T-helper 9 cell (primary cell): ENCODE measurements at places on chromosomes 1 and 21.
A peak's percentile ranks its signal among the peaks of the same experiment; 100 is the strongest.

DNA sequence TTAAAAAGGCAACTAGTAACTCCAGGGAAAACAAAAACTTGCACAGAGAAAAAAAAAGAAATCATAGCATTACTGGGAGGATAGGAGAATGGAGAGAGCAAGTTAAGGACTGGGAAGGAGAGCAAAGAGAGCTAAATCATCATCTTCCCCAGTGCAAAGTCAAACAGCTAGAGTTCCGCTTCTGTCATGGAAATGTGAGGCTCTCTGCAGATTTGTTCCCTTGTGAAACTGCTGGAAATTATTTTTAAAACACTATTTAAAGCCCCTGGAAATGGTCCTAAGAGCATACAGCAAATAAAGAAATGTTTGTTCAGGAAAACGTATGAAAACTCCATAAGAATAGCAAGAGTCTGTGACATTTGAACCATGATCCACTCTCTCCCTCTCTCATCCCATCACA is 64.6 kb downstream of the CAMK2N1 start:
- DNase-seq: no peak

DNA sequence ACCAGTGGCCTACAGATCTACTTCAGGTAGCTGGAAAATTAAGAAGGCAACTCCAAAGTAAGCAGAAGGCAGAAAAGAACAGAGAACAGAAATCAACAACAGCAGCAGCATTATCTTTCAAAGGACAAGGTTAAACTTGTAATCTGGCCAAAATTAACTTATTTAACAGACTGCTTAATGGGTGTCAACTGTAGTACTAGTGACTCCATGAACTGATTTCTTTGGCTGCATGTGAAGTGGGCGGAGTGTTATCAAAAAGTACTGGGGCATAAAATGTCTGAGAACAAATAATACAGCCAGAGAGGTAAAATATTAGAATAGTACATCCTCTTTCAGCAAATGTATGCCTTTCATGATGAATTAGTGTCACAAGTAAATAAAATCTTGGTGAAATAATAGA is 24.6 kb upstream of the NADK start:
- DNase-seq: no peak

DNA sequence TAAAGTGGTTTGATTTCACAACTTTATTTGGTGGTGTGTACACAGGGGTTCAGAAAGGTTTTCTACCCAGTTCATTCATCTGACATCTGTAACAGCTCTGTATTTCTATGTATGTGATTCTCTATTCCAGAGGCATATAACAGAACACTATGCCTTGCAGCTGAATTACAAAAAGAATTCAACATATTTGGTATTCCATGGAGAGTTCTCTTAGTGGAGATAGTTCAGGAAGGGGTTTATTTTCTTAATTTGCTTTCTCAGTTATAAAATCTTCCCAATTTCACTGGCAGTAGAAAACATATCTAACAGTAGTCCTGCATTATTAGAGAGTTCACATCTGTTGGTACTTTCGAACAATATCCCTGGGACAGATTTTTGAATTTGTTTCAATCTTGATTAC is 207.9 kb upstream of the LYPLAL1 start:
- DNase-seq: no peak

- no peak for DNase-seq
Measured at GRCh38 chr1:80882553-80882952, 918.2 kb upstream of the ADGRL2 start.

DNA sequence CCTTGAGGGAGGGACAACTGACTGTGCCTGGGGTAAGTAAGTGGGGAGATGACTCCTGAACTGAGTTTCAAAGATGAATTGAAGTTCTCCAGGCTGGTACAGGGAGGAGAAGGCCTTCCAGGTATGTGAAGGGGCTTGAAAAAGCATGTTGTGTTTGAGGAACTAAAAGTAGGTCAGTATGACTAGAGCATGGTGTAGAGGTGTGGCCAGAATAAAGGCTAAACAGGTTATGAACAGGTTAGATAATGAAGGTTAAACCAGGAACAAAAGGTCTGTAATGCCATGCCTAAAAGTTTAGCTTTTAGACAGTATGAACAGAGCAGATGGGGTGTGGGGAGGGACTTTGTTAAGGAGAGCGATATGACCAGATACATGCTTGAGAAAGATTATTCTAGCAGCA is 7.3 kb upstream of the CLSPN start:
- no peak for DNase-seq

GRCh38 chr1:30368651-30369240 is 354.6 kb downstream of the MATN1 start:
- no peak for DNase-seq

DNA sequence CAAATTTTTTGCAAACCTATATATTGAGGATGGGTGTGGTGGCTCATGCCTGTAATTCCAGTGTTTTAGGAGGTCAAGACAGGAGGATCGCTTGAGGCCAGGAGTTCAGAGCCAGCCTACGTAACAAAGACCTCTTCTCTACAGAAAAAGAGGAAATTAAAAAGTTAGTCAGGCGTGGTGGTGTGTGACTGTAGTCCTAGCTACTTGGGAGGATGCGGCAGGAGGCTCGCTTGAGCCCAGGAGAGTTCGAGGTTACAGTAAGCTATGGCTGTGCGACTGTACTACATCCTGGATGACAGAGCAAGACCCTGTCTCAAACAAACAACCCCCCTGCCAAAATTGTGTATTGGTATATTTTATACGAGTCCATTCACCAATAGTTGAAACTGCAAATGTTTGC is 589.7 kb downstream of the DPYD start:
- no peak for DNase-seq

- no peak for DNase-seq
Measured at GRCh38 chr1:89671775-89672488, 39.0 kb downstream of the LRRC8C start.

GRCh38 chr1:222392556-222392955 is 155.3 kb downstream of the HHIPL2 start:
- DNase-seq: no peak

DNA sequence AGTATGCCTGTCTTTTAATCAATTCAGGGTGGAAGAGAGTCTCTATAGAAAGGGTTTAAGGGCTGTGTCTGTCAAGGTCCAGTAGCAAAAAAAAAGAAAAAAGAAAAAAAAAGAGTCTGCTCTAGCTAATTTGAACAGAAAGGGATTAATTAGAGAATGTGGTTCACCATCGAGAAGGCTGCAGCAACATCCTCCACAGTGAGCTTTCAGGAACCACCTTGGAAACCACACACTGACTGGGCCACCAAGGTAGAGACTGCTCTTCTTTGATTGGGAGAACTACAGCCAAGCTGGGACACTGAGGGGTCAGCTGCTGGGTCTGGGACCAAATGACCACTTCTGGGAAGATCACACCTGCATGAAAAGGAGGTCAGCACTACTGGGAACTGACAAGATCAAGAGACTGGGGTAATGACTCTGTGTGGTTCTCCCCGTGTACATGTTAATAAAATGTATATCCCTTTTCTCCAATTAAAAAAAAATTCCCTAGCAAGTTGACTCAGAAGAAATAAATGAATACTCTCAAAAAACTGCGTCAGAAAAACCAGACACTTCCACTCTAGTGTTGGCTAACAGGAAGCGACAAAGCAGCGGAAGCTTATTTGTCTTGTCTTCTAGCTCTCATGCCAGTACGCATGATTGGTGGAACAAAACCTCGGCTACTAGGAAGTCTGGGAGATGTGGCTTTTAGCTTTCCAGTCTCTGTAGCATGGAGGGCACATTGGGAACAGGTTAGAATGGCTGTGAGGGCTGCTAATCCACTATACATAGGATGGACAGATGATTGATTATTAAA is 60.0 kb upstream of the IVNS1ABP start:
- no peak for DNase-seq

GRCh38 chr1:28936094-28936493 is 21.7 kb downstream of the EPB41 start:
- DNase-seq: no peak

- no peak for DNase-seq
Measured at GRCh38 chr1:9027307-9027706, 1.1 kb upstream of the SLC2A7 start.

DNA sequence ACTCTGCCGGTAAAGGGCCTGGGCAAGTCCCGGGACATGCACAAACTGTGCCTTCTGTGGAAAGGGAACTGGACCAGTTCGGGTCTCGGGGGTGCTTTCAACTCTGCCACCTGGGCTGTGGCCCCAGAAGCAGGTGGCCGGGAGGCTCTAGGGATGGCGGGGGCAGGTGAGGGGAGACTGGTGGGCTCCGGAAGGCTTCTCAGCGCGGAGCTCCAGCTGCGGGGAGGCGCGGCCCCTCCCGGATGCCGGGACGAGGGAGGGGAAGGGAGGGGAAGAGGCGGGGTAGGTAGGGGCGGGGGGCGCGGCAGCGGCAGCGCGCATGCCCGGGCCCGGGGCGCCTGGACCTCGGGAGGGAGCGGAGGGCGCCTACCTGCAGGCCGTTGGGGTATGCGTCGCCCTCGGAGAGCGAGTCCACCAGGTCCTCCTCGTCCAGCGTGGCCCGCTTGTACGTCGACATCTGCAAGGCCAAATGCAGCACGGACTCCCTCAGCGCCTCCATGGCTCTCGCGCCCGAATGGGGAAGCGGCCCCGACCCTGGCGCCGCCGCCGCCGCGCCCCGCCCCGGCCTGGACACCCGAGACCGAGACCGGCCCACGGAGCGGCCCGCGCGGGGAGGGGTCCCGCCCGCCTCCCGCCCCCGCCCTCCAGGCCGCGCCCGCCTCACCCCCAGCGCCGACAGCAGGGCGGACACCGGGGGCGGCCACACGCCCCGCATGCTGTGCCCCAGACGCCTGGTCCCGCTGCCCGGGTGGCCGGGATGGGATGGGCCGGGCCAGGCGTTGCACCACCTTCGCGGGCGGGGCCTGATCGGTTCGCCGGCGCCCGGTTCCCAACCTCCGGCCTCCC is at the start of gene ECE1:
Gene ECE1 (minus strand): TSS at position 764 of the 846 bp plus-strand sequence. CDS start 49 bp downstream, at position 715.
- DNase-seq: peak; percentile 44

GRCh38 chr21:40200126-40200525 is 332.9 kb downstream of the PCP4 start:
- no peak for DNase-seq

DNA sequence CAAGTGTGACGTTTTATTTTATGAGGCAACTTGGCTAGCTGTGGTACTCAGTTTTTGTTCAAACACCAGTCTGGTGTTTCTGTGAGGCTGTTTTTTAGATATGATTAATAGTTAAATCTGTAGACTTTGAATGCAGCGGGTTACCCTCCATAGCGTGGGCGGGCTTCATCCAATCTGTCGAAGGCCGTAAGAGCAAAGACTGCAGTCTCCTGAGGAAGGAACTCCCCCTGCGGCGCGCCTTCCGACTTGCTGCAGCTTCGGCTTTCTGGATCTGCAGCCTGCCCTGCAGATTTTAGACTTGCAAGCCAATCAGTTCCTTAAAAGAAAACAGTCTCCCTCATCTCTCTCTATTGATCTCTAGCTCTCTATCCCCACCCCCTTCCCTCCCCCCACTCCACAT is 4.2 kb upstream of the ZNF496 start:
- no peak for DNase-seq

GRCh38 chr1:178899402-178899801 is 28.5 kb upstream of the ANGPTL1 start:
- DNase-seq: no peak

DNA sequence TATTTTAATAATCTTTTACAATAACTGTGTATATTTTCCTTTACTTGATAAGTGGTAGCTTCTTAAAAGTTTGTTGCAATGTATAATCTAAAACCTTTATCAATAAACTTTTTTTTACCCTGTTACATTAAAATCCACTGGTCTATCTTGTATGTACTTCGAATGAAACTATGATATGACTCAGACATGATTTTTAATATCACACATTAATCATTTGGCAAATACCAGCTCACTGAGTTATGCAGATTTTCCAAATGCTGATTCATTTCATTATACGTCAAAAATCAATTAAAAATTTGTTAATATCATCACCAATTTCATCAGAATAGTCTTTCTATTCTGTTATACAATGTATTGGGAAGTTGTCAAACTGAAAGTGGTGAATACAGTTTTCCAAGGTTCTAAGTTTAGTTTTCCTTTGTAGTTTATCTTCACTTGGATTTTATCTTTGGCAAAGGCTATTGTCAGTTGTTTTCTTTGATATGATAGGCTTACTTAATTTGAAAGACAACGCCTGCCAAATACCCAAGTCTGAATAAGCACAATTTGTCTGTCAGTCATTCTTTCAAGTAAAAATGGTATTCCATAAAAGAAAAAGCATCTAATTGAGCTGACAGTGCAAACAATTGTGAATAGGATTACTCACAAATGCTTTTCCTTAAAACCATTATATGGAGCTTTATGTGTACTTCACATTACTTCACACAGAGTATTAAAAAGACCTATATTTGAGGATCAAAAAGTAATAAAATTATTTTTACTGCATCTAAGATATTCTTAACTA is 127.0 kb downstream of the NME7 start:
- no peak for DNase-seq

DNA sequence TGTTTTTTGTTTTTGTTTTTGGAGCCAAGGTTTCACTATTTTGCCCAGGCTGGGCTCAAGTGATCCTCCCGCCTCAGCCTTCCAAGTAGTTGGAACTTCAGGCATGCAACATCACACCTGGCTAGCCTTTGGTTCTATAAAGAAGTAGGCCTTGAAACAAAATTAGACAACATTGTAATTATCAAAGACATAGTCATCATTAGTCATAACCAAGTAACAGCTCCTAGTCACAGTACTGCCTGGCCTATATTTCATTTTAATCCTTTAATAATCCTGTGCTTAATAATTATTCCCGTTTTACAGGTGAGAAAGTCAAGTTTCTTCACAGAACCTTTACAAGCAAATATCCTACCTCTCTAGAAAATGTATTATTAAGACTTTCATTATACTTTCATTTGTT is 52.3 kb upstream of the TBX15 start:
- no peak for DNase-seq

DNA sequence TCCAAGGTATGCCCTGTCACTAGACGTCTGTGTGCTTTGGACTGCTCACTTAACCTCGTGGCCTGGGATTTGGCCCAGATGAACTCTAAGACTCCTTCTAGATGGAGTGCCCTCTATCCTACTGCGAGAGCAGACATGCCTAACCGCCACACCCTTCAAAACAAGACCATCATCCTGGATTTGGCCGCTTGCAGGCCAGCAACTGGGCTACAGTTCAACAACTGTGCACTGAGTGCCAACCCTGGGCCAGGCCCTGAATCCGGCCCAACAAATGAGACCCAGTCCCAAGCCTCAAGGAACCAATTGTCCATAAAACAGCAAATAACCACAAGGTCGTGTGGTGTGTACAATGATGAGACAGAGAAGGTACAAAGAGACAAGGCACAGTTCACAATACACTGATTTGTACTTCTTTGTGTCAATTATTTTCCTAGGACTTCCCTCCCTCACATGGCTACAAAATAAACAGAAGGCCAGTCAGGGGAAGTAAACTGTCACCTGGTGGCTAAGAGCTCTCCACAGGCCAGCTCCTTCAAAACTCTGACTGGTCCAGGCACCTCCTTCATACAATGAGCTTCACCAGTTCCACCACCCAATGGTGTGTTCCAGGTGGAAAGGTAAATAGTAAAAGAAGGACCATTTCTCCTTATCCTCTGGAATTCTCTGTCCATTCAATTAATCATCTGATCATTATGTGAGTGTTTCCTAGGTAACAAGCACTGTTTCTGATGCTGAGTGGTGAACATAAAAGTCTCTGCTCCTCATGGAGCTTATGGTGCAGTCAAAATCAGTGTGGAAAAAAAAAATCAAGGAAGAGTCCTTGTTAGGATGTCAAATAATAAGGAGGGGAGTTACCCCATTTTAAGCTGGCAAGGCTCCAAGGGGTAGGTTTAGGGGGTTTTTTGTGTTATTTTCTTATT is 60.4 kb downstream of the CAPZB start:
- no peak for DNase-seq
